ENCODE measurements at places on chromosomes 12 and 14.

GRCh38 chr12:105158876-105159275 is 51.3 kb downstream of the WASHC4 start:
- DNase-seq, result no peak

- no peak for DNase-seq
Observed at GRCh38 chr14:96938946-96939345, 141.8 kb downstream of the VRK1 start.

GRCh38 chr12:5333096-5333495 is 98.8 kb upstream of the NTF3 start:
- DNase-seq, result no peak

- DNase-seq, result no peak
Observed at GRCh38 chr14:22570132-22570949, 18.7 kb downstream of the DAD1 start.

GRCh38 chr14:96586056-96586455 is 83.9 kb downstream of the PAPOLA start:
- DNase-seq, result no peak

DNA sequence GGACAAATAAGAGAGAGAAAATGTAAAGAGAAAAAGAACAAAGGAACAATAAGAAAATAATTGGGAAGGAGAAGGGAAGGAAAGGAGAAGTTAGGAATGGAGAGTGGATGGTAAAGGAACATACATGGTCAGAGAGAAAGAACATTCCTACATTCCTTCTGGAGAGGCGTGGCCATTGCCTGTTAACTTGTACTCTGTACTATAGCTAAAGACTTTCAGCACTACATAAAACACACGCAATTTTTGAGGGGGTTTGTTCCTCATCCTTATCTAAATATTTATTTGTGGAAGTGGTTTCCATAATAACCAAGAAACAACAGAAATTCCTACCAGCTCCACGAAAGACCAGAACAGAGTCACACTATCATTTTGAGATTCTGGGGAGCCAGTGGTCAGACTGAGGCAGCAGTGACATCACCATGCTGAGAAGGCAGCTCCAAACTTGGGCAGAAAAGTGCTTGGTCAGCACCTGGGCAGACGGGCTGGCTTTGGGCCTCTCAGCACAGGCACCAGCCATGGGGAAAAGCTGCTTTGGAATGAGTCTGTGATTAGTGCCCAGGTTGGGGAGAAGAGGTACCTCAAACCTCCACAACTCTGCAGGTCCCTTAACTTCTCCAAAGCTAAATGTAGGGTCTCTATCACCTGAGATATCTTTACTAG is 125.9 kb upstream of the NTF3 start:
- no peak for DNase-seq

GRCh38 chr14:61322799-61323290 is 1.5 kb downstream of the PRKCH start:
- no peak for DNase-seq

- DNase-seq, result no peak
Observed at GRCh38 chr12:119255314-119255713, 76.6 kb downstream of the HSPB8 start.

- DNase-seq, result no peak
Observed at GRCh38 chr14:100864206-100864605, 38.3 kb downstream of the MEG3 start.

GRCh38 chr12:79187032-79187431 is 322.5 kb downstream of the SYT1 start:
- DNase-seq, result no peak

DNA sequence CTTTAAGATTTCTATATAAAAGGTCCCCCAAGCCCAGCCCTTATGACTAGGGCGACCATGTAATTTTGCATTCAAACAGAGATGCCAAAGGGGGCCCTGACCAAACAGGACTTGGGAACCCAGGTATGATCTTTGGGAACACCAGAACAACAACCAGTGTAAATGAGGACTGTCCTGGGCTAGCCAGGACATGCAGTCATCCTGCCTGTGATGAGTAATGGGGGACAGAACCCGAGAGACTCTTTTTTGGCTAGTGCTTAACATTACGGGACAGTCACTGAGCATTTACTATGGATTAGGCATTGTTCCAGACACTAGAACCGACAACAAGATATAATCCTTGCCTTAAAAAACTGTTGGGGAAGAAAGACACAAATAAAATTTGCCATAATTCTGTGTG is 337.3 kb downstream of the CACNA1C start:
- DNase-seq, result no peak

- no peak for DNase-seq
Observed at GRCh38 chr14:99230208-99231151, 41.5 kb downstream of the BCL11B start.

DNA sequence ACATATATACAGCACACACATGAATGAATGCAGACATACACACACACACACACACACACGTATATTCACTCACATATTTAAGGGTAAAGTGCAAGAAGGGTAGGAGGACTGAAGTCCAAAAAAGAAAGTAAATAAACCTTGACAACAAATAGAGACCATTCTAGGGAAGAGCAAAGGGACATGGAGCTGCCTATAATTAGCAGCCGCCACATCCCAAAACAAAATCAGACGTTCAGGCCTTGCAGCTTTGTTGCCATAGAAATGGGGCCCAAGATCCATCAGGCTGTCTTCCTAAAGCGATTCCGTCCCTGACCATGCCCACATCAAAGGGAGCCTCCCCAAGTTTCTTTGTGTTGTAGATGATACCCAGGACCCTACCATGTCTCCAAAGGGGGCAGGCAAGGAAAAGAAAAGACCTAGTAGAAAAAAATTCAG is 703.5 kb upstream of the TBX3 start:
- no peak for DNase-seq

- DNase-seq, result no peak
Observed at GRCh38 chr12:12797794-12798152, 12.3 kb downstream of the APOLD1 start.

GRCh38 chr14:75088566-75089373 is 19.3 kb downstream of the ZC2HC1C start:
- DNase-seq, result no peak

- no peak for DNase-seq
Observed at GRCh38 chr14:37813732-37814131, 218.3 kb downstream of the TTC6 start.

DNA sequence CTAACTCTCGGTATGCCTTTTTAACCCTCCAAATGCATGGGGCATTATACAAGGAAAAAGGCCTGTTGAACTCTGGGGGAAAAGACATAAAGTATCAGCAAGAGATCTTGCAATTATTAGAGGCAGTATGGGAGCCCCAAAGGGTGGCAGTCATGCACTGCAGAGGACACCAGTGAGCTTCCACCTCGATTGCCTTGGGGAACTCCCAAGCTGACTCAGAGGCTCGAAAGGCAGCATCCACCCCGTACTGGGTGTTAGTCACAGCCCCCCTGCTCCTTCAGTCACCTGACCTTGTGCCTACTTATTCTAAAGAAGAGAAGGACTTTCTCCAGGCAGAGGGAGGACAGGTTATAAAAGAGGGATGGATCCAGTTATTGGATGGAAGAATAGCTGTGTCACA is 781.4 kb upstream of the TMEM132C start:
- no peak for DNase-seq

DNA sequence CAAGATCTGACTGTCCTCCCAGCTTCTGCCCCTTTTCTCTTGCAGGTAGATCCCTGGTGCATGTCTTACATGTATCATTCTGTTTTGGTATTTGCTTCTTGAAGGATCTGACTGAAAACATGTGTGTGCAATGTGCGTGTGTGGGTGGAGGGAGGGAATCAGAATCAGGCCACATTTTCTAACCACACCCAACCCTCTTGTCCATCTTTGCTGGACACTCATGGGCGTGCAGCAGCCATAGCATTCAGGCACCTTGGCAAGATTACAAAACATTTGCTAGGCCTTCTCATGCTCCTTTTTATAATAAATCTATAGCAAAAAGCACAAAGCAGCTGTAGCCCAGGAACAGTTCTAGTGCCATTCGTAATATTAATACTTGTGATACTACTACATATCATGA is 233.6 kb upstream of the E2F7 start:
- no peak for DNase-seq

- DNase-seq, result no peak
Observed at GRCh38 chr12:93689076-93689834, 12.1 kb downstream of the CRADD start.

DNA sequence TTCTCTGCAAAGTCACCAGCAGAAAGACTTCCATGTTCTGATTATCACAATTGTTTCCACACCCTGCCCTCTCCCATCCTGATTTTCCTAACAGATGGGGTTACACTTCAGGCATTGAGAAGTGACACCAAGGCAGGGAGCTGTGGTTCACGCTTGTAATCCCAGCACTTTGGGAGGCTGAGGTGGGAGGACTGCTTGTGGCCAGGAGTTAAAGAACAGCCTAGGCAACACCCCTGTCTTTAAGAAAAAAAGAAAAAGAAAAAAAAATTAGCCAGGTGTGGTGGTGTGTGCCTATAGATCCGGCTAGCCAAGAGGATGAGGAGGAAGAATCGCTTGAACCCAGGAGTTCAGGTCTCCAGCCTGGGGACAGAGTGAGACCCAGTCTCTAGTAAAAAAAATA is 5.2 kb downstream of the PPP1CC start:
- no peak for DNase-seq

- DNase-seq, result no peak
Observed at GRCh38 chr14:30884901-30885300, 10.5 kb downstream of the COCH start.

DNA sequence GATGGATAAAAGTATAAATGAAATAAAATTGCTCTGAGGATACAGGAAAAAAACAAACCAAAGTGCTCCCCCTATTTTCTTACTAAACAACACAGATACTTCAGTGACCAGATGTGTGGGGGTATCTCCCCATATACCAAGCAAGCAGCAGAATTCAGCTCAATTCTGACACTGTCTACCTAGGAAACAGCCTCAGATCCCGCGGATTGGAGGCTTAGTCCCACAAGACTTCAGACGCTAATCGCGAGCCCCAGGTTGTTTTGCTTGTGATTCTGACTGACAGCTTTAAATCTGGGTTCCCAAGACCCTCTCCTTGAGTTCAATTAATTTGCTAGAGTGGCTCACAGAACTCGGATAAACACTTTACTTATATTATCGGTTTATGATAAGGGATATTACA is 17.3 kb downstream of the NFKBIA start:
- DNase-seq, result no peak

DNA sequence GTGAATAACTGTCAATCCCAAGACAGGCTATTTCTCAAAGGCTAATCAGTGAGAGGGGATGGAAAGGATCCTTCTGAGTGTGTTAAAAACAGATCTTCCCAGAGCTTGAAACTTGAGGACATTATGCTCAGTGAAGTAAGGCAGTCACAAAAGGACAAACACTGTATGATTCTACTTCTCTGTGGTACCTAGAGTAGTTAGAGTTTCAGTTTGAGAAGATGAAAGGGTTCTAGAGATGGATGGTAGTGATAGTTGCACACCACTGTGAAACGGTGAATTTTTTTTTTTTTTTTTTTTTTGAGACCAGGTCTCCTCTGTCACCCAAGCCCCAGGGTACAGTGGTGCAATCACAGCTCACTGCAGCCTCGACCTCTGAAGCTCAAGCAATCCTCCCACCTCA is 133.8 kb downstream of the SAMD4A start:
- DNase-seq, result no peak

DNA sequence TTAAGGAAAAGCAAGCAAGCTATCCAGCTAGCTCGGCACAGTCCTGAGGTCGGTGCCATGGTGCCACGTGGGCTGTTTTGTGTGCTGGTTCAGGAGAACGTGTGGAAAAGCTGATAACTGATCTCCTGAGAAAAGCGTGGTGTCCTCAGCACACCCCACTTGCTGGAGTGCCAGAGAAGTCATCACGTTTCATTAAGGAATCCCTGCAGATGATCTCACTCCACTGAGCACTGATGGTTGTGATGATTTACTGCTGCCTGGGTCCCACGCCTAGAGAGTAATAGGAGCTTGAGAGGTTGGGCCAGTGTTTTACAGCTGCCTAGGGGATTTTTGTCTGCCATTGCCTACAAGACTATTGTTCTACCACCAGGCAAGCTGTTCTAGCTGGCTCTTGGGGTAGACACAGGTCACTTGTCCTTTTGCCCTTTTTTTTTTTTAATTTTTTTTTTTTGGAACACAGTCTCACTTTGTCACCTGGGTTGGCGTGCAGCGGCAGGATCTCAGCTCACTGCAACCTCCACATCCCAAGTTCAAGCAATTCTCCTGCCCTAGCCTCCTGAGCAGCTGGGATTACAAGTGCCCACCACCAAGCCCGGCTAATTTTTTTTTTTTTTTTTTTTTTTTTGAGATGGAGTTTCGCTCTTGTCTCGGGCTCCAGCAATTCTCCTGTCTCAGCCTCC is 42.3 kb upstream of the EVL start:
- DNase-seq, result no peak

DNA sequence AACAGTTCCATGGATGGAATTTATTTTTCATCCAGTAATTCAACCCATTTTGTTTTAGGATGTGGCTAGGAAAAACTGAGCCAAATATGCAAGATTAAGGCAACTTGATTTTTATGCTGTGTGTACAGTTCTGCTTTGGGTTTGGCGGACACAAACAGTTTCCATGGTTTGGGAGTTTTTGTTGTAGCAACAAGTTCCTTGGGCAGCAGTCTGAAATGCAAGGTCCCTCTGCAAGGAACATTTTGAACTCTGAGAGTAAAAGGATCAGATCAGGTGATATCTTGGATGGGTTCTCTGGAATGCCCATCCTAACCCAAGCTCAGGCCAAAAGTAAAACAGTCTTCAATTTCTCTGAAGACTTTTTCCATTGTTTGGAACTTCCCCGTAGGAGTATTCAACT is 161.2 kb downstream of the TMX1 start:
- no peak for DNase-seq

- DNase-seq, result no peak
Observed at GRCh38 chr12:76560086-76560491, 518 bp upstream of the OSBPL8 start.

DNA sequence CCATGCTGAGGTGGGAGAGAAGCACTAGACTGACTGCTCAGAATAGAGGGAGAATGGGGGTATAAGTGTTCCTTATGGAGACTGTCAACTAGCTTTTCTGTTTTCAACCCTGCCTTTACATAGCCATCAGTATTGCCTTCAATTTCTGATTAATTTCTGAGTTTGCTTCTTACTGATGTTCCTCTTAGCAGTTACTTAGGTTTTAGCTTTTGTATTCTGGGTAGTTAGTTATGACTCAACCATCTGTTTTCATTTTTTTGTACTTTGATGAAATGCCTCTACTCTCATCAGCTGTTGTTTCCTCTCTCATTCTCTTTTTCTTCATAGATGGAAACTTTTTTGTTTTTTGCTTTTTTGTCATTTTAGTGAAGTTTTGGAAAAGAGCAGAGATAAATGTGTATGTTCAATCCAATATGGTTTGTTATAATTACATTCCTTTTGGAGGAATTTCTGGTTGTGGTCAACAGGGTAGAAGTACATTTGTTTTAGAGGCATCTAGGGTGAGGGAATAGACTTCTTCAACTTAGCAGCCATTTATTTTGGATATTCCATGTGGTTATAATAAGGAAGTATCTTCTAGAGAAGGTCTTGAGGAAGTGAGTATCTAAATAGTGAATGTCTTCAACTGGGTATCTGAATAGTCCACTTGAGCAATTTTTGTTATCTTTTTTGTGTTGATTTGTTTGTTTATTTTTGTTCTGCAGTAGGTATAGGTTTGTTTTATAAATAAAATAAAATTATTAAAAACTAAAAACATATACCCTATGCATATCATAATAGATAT is 29.6 kb downstream of the PMCH start:
- no peak for DNase-seq

- no peak for DNase-seq
Observed at GRCh38 chr12:93621986-93622385, 49.5 kb downstream of the SOCS2 start.

- DNase-seq, result no peak
Observed at GRCh38 chr14:34569750-34570149, 30.2 kb upstream of the EAPP start.

Data from GOT3 (cell line).